Posterior cingulate gyrus (tissue), 11 donors: ENCODE measurements at places on chromosomes 11 and 22.

DNA sequence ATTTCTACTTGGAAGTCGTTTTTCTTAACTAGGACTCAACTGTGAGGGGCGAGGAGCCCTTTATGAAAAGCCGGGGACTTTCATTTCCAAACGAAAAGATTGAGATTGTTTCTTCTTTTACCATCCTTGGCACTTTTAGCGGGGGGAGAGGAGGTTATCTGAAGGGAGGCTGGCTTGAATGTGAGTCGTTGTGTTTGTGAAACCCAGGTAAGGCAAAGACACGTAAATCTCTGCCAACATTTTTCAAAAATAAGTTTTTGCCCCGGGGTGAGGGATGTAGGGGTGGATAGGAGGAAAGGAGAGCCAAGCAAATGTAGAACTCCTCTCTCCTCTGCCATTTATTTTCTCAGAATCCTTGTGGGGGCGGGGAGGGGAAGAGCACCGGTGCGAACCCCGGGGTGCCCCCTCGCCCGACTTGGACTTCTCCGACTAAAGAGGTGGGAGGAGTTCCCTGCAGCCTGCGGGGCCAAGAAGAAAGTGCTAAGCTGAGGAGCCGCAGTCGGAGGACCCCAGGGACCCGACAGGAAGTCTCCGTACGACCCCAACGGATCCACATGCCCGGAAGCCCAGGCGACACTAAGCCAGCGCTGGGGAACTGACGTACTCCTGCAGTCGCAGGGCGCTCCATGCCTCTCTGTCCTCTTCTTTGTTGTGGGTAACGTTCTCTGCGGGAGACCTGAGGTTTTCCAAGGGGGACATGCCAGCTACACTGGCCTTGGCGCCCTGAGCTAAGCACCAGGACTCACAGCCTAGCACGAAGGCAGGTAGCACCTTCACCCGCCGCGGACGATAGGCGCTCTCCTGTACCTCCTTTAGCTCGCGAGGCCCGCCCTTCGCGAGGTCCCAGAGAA lies 2.4 kb upstream of the WT1 start:
- DNase-seq = no peak

DNA sequence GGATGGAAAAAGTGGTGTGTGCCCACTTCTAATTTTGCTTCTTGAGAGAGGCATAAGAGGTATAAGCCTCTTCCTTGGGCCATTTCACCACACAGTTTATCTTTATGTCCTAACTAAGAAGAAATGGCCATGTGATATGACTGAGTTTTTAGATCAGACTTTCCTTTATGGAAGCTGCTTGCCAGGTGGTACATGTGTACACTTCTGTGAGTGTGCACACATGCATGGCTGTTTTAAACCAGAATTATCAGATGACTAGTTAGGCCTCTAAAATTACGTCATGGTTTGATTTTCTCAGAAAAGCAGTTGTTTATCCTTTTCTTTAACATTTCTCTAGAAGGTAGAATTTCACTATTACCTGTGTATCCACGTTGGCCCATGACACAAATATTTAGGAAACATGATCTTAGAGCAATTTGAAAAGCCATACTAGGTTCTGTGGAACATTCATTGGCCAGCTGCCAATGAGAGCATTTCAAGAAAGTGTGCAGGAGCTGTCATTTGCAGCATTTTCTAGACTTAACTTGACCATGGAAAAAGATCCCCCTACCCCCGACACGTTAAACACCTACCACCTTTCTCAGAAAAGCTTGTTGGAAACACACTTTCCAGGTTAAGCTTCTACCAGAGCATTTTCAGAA lies 109.2 kb upstream of the GAL start:
- no peak for DNase-seq

DNA sequence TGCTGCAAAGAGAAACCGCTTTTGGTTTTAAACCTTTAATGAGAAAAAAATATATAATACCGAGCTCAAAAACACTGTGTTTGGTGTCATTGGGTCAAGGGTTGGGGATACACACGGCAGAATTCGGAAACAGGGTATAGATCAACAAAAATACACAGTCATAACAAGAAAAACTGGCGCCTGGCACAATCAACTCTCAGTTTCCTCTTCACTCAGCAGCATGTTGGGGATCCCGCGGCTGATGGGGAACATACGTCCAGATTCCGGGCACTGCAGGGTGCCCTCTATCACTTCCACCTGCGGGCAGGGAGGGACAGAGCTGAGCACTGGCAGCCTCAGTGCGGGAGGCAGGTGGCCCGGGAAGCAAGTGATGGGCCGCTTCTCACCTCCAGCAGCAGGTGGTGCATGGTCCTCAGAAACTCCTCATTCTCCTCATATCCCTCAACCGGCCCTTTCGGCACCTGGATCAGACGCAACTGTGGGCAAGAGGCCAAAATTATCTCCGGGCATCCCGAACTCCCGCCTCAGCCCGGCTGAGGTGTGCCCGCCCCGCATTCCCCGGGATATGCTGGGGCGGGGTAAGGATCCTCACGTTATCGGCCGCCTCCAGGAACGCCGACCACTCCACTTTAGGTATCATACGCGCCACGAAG lies 561 bp downstream of the TRMT112 start:
- no peak for DNase-seq

DNA sequence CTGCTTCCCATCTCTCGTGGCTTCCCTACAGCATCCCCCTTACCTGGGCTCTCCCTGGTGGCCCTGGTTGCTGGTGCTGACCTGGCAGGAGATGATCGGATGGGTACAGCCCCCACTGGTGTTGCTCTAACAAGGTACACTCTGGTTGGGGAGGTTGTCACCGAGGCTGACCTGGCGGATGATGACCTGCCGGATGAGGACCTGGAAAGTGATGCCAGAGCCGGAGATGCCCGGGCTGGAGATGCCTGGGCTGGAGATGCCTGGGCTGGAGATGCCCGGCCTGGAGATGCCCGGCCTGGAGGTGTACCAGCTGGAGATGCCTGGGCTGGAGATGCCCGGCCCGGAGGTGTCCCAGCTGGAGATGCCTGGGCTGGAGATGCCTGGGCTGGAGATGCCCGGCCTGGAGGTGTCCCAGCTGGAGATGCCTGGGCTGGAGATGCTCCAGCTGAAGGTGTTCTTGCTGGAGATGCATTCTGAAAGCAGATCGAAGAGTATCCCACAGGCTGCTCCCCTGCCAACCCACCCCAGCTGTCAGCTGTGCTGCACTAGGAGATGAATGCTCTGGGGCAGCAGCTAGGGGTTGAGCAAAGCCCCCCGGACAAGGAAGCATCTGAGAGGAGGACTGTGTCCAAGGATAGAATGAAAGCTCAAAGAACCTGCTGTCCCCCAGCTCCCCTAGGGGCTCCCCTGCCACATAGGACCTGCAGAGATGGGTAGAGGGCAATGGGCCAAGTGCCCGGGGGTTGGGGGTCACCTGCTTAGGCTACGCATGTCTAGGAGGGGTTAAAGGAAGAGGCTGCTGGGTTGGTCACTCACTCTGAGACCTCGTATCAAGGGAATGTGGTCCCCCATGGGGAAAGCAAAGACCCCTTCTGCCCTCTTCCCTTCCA lies 10.6 kb downstream of the TMPRSS13 start:
- no peak for DNase-seq

GRCh38 chr11:118448294-118448693 lies 12.0 kb downstream of the KMT2A start:
- no peak for DNase-seq

DNA sequence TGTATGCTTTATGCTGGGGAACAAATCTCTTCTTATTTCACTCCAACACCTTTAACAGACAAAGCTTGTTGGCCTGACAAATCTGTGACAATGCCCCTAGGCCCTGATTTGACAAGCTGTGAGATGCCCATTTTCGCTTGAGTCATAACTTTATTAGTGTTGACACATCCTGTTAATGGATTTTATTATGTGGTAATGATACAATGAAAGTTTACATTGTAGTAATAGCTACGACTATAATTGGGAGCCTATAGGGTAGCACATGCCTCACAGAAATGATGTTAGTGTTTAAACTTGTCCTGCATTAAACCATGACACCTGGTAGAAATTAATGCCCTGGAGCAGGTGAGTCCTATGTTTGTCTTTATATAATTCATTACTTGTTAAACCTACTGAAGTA lies 3.3 kb upstream of the MMP10 start:
- DNase-seq = no peak
